Fibroblast of gingiva (primary cell): ENCODE measurements at places on chromosomes 3 and 15.

GRCh38 chr3:49602877-49603411 lies 48.7 kb downstream of the BSN start:
- DNase-seq: no peak

GRCh38 chr15:98455904-98456303 lies 192.4 kb upstream of the IGF1R start:
- no peak for DNase-seq

- DNase-seq: no peak
Observed at GRCh38 chr15:101486696-101487459, 2.6 kb downstream of the PCSK6 start.

- DNase-seq: no peak
Observed at GRCh38 chr3:103446953-103447629, 1012.3 kb downstream of the ZPLD1 start.

DNA sequence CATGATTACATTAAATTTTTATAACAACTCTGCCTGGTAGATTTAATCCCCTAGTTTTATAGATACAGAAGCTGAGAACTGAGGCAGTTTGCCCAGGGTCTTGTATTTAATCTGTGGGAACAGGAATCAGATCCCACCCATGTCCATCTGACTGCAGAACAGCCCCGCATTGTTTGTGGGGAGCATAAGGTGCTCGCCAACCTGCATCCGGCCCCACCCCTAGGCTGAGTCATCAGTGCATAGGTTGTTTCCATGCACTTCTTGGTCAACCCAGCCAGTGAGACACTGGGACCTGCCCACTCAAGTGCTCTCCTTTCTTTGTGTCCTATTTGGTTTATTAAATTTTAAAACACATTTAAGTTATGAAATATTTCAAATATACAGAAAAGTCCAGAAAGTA lies 266.2 kb downstream of the OPA1 start:
- DNase-seq: no peak

- DNase-seq: no peak
Observed at GRCh38 chr3:65864357-65864904, 174.3 kb downstream of the MAGI1 start.

DNA sequence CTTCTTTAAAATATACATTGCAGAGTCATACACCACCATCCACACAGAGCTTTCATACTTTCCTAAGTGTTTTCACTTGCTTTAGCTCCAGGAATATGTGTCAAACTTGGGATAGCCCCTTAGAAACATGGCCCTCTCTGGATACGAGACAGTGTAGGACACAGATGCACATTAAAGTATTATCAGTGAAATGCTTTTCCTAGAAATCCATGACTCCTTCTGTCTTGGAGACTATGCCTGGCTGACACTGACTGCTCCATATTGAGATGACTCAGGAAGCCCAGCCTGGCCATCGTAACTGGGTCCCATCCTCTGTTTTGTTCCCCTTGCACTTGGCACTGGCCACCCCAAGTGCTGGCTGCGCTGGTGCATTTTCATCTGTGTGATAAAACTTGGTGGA lies 204.8 kb downstream of the PDZRN3 start:
- DNase-seq: no peak

- peak; percentile 93 for DNase-seq
Observed at GRCh38 chr15:63332367-63333124, 49.1 kb downstream of the CA12 start.
